ENCODE measurements at places on chromosomes 1 and 21.

DNA sequence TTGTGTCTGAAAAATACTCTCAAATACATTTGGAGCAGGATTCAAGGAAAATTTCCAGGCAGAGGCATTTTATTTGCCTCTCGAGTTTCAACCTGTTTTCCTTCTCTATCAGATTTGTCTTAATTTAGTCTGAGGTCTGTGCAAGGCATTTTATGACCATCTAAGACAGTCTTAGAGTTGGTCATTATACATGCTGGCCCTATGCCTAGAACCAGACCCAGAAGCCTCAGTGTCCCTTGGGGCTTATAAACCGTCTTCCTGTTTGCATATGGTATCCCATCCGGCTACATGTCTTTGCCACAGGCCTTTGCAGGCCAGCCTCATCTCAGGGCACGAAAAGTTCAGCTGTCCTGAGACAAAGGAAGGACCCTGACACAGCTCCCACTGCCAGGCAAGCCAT is 346.1 kb downstream of the SIPA1L2 start:
- DNase-seq, result no peak

DNA sequence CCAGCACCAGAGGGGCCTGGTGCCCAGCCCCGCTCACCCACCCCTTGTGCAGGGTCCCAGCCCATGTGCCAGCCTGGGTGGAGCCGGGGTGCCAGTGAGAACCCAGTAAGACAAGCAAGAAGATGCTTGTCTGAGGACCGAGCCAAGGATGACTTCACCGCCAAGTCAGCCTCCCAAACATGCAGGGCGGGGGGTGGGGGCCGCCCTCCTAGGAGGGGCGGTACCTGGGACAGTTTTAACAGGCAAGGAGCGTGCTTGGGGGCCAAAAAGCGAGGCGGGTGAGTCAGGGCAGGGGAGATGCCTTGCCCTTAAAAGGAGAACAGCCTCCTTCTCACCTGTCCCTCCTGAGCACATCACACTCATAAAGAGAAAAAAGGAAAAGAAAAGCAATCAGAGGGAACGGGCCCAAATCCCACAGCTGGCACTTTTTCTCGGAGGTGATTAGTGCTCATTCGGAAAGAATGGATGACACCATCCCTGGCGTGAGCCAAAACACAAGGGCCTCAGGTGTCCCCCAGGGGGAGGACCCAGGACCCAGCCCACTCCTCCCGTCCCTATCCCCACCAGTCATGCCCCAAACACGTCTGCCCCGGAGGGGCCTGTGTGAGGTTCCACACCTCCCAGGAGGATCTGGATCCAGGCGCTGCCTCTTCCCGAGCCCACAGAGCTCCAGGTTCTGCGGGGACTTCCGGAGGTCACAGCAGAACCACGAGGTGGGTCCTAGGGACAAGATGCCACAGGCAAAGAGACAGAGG is 77.6 kb upstream of the IFFO2 start:
- DNase-seq, result no peak

DNA sequence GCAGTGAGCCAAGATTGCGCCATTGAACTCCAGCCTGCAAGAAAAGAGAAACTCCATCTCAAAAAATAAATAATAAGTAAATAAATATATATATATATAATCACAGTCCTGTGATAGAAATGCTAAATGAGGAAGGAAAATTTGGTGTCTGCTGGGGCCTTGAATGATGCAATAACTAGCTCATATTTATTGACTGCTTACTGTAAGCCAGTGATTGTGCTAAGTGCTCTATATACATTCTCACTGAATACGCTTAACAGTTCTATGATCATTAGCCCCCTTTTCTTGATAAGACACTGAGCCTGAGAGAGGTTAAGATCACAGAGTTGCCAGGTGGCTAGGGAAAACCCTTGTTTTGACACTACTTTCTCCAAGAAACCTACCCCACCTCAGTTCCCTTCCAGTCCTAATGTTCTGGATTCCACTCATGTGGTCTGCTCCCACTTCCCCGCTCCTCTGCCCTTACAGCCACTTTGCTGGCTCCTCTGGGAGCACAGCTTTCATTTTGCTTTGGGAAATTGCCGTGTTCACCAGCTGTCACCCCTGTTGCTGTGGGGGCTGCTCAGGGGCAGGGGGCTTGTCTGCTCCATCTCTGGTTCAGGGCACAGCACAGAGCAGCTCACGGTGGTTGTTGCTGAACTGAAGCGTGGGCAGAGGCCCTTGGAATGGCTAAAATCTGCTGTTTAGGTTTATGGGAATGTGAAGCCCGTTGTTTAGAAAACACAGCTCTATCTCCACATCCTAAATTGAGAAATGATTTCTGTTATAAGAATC is 2.5 kb upstream of the BMP8A start:
- DNase-seq, result no peak

DNA sequence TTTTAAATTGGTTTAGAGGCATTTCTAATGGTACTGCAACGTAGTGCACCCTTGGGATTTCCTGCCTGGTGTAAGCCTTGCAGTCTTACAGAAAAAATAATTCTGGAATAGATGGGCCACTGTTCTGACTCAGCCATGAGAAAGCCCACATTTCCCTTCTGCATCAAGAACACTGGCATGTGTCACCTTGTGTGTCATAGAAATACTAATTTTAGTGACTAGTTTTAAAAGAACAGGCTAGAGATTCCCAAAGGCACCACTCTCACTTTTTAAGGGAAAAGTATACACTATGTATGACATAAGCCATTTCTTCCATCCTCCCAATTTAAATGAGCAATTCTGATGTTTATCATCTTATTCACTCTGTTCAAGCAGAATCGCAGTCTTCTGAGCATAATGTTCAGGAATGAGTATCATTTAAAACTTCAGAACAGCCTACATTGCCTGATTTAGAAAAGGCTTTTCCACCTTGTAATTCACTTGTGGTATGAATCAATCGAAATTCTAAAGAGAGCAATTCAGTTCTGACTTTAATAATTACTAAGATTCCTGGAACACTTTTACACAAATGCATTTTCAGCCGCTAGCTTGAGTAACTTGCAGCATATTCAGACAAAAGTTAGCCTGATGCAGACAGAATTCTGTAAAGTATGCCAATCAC is 18.8 kb downstream of the RGS13 start:
- DNase-seq, result peak; percentile 49

DNA sequence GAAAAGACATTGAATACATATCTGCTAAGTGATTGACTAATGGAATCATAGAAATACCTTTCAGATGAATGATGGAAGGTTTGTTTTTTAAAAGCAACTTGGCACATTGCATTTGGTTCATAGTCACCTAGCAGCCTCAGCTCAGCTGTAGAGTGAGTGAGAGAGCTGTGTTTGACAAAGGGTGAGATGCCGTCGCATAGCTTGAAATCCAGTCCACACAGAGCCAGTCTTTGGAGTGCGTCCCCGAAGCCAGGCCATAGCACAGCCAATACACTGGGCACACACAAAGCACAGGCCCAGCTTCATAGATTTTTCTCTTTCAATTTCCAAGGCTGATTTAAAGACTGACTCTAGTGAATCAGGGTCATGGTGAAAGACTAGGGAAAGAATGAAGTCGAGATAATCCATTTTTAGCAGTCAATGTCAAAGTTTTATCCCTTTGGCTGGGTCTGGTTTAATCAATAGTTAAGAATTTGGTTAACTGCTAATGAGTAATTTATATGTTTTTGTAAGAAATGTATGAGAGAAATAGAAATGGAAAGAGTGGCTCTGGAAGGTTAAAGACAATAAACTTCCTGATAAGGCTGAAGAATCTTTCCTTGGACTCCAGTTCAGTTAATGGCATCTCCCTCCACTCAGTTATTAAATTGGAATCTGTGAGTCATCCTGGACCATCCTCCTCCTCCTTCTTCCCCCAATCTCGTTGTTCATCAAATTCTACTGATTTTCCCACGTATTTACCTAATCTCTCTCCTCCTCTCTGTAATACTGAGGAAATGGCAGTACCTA is 101.2 kb upstream of the IRF2BP2 start:
- no peak for DNase-seq

GRCh38 chr1:243449373-243449772 is 193.5 kb downstream of the SDCCAG8 start:
- no peak for DNase-seq

- no peak for DNase-seq
Observed at GRCh38 chr21:25858325-25858724, 123.6 kb downstream of the GABPA start.

DNA sequence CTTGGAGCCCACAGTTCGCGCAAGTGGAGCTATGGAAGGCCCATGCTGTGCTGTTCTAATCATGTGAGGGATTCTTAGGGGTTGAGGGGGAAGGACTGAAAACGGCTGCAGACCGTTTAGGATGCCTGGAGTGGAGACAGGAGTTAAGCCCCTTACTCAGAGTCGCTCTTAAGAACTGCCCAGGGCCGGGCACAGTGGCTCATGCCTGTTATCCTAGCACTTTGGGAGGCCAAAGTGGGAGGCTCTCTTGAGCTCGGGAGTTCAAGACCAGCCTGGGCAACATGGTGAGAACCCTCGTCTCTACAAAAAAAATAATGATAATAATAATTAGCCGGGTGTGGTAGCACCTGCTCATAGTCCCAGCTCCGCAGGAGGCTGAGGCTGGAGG is 1.1 kb downstream of the ZNF672 start:
- no peak for DNase-seq

- peak; percentile 46 for DNase-seq
Observed at GRCh38 chr1:3491291-3492246, 37.1 kb downstream of the ARHGEF16 start.

DNA sequence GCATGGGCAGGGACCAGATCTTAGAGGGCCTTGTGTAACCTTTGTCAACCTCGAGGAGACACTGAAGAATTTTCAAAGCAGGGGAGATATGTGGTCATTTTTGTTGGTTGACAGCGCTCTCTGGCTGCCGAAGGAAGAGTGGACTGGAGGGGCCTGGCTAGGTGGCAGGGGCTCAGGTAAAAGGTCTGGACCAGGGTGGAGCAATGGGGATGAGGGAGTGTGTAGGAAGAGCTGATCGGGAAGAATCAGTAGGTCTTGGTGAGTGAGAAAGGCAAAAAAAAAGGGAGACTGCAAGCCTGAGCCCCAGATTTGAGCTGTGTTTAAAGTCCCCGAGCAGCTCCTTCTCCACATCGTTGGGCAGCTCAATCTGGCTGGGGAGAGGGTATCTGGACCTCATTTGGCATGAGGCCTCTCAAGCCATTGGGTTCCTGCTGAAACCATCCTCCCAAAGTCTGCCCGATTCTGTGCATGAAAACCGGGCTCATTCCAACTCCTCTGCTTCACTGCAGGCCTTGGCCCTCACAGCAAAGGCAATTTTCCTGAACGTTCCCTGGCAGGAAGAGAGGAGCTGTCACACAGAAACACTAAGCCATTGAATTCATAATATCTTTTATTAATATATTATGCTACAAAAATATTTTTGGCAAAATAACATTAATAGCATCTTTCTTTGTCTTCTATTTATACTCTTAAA is 237.1 kb downstream of the TRABD2B start:
- DNase-seq, result no peak

DNA sequence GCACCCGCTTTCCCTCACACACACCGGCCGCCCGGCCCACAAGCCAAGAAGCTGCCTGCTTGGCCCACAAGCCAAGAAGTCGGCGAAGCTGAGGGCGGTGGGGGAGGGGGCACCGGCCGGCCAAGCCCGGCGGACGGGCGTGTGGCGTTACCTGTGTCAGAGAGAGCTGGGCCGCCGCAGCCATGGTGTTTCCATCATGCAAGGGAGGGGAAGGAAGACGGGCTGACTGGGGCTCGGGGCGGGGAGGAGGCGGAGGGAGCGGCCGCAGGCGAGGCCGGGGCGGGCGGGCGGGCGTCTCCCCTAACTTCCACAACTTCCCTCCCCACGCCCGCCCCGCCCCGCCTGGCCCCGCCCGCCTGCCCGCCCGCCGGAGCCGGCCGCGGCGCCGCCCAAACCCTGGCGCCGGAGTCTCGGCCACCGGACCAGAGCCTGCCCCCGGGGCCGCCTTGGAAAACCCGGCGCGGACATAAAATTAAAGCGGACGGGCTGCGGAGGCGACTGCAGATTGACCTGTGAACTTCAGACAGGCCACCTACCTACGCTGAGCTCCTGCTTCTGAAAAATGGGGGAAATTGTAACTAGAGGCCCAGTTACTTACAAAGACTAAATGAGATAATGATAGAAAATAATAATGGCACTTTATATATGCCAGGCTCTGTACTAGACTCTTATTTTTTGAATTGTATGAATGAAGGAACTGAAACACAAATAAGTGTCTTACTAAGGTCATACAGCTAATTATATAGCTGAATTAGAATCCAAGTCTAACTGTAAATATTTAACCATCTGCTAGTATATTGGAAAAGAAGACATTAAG is at the start of gene EPS15:
Gene EPS15, minus strand, starts transcription at position 219 of the 817 bp plus-strand sequence. Its CDS starts 35 bp downstream, at position 184.
- peak; percentile 82 for DNase-seq

GRCh38 chr1:63169057-63169456 is 153.3 kb upstream of the FOXD3 start:
- no peak for DNase-seq

DNA sequence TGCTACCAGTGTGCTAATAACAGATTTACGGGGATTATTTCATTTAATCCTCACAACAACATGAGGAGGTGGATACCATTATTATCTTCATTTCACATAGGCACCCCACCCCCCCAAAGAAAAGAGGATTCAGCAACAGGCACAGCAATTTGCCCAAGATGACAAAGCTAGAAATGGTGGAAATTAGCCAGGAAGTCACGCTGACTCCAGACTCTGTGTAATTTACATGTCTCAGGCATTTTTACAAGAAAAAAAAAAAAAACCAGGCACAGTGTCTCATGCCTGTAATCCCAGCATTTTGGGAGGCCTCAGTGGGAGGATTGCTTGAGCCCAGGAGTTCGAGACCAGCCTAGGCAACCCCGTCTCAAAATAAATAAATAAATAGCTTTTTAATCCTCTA is 37.5 kb upstream of the PRDM2 start:
- DNase-seq, result peak; percentile 69

GRCh38 chr1:87176514-87176913 is 152.2 kb upstream of the LMO4 start:
- no peak for DNase-seq

GRCh38 chr1:1109743-1110142 is 6.1 kb downstream of the C1orf159 start:
- DNase-seq, result no peak

GRCh38 chr1:244137725-244138124 is 86.6 kb downstream of the ZBTB18 start:
- DNase-seq, result peak; percentile 77

GRCh38 chr1:193451001-193451400 is 264.6 kb upstream of the B3GALT2 start:
- DNase-seq, result no peak

GRCh38 chr1:117760069-117760468 is 154.2 kb downstream of the TENT5C start:
- DNase-seq, result no peak

DNA sequence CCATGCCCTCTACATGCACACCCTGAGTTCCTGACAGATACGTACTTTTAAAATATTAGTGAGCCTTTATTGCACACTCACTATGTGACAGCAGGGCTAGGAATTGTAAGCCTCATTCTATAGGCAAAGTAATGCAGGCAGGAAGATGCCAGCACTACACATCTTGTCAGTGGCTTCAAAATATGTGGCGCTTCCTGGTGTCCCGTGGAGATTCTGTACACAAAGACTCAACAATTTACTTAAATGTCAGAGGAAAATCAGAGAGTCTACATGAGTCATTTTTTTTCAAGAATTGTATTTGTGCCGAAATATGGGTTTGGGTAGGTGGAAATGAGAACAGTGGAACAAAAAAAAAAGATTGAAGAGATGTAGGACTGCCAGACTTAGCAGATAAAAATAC is 27.6 kb downstream of the RNASEL start:
- peak; percentile 33 for DNase-seq

Data from choroid plexus epithelial cell (primary cell).